ENCODE measurements at places on chromosomes 7 and 10. TPM values are rescaled to one million over a fixed set of nuclear protein-coding genes. Genes with fewer than 3 reads are reported as not detected.

DNA sequence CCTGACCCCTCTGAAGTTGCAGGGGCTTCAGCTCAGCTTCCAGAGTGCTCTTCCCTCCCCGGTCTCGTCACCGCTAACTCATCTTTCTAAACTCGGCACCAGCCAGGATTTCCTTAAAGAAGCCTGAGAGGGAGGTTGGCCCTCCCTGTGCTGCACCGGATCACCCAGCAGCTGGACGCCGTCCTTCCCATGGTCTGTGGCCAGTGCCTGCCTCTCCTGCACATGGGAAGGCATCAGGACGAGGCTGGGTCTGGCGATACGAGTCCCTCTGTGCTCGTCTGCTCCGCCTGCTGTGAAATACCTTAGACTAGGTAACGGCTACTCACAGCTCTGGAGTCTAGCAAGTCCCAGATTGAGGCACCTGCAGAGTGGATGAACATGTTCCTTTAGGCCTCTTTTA, 179.1 kb downstream of the ZMYND11 start:
- H3K27me3 ChIP-seq: no peaks in the 10 kb centered on the region
- no peaks in the 10 kb centered on the region for H3K4me1 ChIP-seq
- no peak for DNase-seq
- no peak overlapping the region for H3K4me3 ChIP-seq
- no peaks in the 10 kb centered on the region for H3K36me3 ChIP-seq
- no peak overlapping the region for H3K27ac ChIP-seq

Gene ITPRID1
- total RNA-seq: not detected

Gene CDK1
- total RNA-seq: 166 TPM

- no peaks in the 10 kb centered on the region for H3K4me1 ChIP-seq
- H3K27ac ChIP-seq: no peak overlapping the region
- DNase-seq: no peak
- no peaks in the 10 kb centered on the region for H3K27me3 ChIP-seq
- no peaks in the 10 kb centered on the region for H3K36me3 ChIP-seq
Measured at GRCh38 chr10:80259405-80259871, 30.0 kb downstream of the MAT1A start.

Gene PTER
- total RNA-seq: 6.6 TPM

Gene GATA3
- 2.6 TPM for total RNA-seq

- no peak within 1 kb of the TSS for H3K27ac ChIP-seq
- peaks cover 5% of the 10 kb centered on the region for H3K36me3 ChIP-seq
- no peaks in the 10 kb centered on the region for H3K27me3 ChIP-seq
- peak; percentile 75 for DNase-seq
Measured at GRCh38 chr7:191981-192649, at the start of gene FAM20C. Gene FAM20C, plus strand, starts transcription at chr7:192571. Its CDS starts 629 bp downstream, at chr7:193200.

- peak overlapping the region; percentile 64 for H3K27ac ChIP-seq
- DNase-seq: peak; percentile 82
- H3K4me1 ChIP-seq: peaks cover 43% of the 10 kb centered on the region
- no peaks in the 10 kb centered on the region for H3K27me3 ChIP-seq
- H3K36me3 ChIP-seq: peaks cover 23% of the 10 kb centered on the region
- H3K4me3 ChIP-seq: peak overlapping the region; percentile 68
Measured at GRCh38 chr10:73744664-73744975, 448 bp downstream of the SEC24C start.

DNA sequence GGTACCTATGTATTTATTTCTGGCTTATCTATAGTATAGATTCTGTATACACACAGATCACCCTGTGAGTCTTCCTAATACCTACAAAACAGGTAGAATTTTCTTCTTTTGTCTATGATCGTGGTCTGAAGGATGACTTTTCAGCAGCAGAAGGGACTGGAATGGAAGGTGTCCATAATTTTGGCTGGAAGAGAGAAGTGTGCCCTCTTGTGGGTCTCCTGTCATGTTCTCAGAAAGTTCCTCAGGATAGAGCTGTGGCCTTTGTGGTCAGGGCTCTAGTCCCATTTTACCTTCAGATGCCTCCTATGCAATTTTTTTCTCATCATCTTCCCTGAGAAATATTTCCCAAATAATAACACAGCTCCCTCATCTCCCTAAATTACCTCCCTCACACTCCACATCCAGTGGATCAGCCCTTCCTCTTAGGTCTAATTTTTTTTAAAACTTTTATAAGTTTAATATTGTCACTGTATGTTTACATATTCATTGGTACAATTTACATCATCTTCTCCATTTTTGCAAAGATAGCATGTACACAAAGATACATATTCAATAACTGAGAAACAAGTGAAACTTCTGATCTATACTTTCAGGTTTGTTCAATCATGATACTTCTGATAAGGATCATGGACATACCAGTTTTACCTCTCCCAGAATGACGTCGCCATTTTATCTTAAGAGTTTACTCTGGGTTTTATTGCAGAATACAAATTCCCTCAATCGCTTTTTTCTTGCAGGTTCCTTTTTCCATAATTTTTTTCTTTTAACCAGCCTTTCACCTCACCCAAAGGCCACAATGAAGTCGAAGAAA, 112.7 kb downstream of the REEP3 start:
- peaks cover 38% of the 10 kb centered on the region for H3K4me1 ChIP-seq
- no peaks in the 10 kb centered on the region for H3K36me3 ChIP-seq
- DNase-seq: peak; percentile 85
- H3K4me3 ChIP-seq: no peak overlapping the region
- peak overlapping the region; percentile 46 for H3K27ac ChIP-seq

- H3K4me1 ChIP-seq: peaks cover 11% of the 10 kb centered on the region
- DNase-seq: peak; percentile 29
Measured at GRCh38 chr10:17961551-17962422, 10.1 kb downstream of the SLC39A12 start.

Gene LIPF
- total RNA-seq: not detected

Gene GNG11
- total RNA-seq: 4.4 TPM

DNA sequence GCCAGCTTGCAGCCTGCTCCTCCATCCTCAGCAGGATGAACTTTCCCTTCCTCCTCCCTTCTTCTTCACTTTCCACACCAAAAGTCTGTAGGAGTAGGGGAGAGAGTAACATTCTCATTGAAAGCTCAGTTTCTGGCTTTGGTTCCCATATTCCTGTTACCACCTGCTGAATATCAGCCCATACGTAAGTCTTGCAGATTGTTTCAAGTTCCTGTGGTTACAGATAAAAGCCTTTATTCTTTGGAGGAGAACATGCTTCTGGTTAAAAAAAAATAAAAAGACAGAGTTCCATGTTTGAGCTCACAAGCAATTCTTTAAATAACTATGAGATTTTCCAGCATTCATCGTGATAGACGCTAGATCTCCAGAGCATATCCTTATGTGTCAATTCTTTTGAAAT, 637.3 kb downstream of the SUGCT start:
- H3K4me3 ChIP-seq: no peak overlapping the region
- DNase-seq: no peak
- H3K36me3 ChIP-seq: no peaks in the 10 kb centered on the region
- H3K27me3 ChIP-seq: no peaks in the 10 kb centered on the region

- no peak overlapping the region for H3K4me3 ChIP-seq
- H3K27me3 ChIP-seq: no peaks in the 10 kb centered on the region
- H3K27ac ChIP-seq: no peak overlapping the region
- H3K36me3 ChIP-seq: peaks cover 50% of the 10 kb centered on the region
Measured at GRCh38 chr10:77842652-77843212, 83.8 kb downstream of the DLG5 start.

Gene IL6
- 110 TPM for total RNA-seq

DNA sequence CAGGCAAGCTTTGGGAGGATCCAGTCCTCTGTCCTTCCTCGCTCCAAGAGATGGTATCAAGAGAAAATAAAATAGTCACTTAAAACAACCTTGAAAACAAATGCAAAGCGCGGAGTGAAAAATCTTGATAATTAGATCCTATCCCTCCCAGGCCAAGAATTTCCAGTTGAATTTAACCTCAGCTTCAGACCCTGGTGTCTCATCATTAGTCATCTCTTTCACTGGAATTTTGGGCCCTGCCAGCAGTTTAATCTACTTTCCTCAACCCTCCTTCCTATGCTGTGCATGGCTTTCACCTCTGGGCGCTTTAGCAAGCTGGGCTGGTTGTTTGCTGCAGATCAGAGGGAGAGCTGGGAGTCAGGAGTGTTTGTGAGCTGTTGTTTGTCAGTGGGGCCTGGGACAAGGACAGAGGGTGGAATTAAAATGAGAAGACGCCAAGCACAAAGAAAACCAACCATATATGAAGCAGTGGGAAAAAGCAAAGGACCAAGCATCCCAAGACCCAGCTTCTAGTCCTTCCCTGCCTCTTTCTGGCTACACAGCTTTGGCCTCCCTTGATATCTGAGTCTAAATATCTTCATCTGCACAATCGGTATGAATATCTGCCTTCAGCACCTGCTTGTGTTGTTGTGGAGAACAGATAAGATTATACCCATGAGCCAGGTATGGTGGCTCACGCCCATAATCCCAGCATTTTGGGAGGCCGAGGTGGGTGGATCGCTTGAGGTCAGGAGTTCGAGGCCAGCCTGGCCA, 13.5 kb downstream of the MYOF start:
- H3K27ac ChIP-seq: peak overlapping the region; percentile 99
- peak; percentile 93 for DNase-seq
- no peaks in the 10 kb centered on the region for H3K27me3 ChIP-seq
- peaks cover 90% of the 10 kb centered on the region for H3K4me1 ChIP-seq

DNA sequence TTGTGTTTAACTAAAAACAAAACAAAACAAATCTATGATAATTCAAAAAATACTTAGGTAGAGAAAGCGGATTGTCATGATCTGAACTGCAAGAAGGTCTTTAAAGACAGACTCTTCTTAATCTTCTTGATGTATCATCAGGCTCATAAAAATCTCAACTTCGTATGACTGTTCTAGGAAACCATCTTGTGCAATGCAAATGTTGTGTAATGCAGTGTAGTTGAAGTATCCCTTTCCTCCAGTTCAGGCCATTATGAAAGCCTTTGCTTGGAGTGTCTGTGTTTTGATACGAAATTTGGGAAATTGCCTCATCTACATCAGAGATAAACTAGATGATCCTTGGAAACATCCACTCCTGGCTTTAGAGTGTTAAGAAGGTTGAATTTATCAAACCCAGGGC, 30.9 kb downstream of the CDK1 start:
- no peaks in the 10 kb centered on the region for H3K27me3 ChIP-seq
- H3K36me3 ChIP-seq: no peaks in the 10 kb centered on the region
- peak; percentile 68 for DNase-seq
- H3K4me1 ChIP-seq: peaks cover 10% of the 10 kb centered on the region
- no peak overlapping the region for H3K4me3 ChIP-seq
- H3K27ac ChIP-seq: no peak overlapping the region

DNA sequence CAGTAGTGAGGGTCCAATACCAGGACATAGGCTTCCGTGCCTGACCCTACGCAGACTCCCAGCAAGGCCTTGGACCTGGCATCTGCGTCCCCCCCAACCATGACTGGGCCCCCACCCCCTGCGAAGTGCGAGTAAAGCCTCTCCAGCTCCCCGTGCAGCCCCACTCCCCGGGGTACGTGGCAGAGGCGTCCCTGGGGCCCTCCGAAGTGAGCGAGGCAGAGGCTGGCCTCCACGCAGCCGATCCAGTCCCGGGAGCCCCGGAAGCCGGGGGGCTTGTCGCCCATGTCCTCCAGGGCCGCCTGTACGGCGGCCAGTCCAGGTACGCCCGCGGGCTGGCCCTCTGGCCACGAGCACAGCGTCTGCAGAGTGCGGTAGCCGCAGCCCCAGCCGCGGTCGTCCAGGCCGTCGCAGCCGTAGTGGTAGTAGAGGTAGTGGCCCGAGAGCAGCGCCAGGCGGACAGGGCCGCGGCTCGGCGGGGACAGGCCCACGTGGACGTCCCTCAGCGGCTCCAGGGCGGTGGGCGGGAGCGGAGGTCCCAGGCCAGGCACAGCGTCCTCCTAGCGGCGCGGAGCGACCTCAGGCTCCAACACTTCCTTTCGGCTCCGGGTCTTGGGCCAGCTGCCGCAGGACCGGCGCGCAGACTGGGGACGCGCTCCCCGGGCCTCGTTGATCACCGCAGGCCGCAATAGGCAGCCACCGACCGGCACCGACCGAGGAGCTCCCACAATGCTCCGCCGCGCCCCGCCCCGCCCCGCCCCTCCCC, at the start of gene UFSP1:
Gene UFSP1 (minus strand): TSS at position 728 of the 763 bp plus-strand sequence. CDS start 444 bp downstream, at position 284.
- H3K4me3 ChIP-seq: peak within 1 kb of the TSS; percentile 81
- H3K4me1 ChIP-seq: peaks cover 37% of the 10 kb centered on the region
- H3K36me3 ChIP-seq: peaks cover 36% of the 10 kb centered on the region
- H3K27ac ChIP-seq: peak within 1 kb of the TSS; percentile 89
- DNase-seq: no peak

- no peak overlapping the region for H3K27ac ChIP-seq
- H3K4me1 ChIP-seq: peaks cover 4% of the 10 kb centered on the region
- no peaks in the 10 kb centered on the region for H3K27me3 ChIP-seq
- no peaks in the 10 kb centered on the region for H3K36me3 ChIP-seq
- peak; percentile 62 for DNase-seq
- no peak overlapping the region for H3K4me3 ChIP-seq
Measured at GRCh38 chr7:124155432-124156022, 122.7 kb upstream of the TMEM229A start.

Gene HOXA6
- total RNA-seq: 6.9 TPM

Gene CPXM2
- total RNA-seq: not detected

Gene MALRD1
- not detected for total RNA-seq

DNA sequence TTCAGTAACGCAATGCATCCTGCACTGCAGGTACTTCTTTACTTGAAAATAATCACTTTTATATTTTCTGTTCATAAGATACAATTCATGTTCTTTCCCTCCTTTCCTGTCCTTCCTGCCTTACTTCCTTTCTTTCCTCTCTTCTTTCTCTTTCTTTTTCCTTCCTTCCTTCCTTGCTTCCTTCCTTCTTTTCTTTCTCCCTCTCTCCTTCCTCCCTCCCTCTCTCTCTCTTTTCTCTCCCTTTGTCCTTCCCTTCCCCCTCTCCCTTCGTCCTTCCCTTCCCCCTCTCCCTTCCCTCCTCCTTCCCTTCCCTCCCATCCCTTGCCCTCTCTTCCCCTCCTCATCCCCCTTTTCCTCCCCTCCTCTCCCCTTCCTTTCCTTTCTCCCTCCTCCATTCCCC, 227.8 kb upstream of the KLF6 start:
- no peak overlapping the region for H3K27ac ChIP-seq
- no peak for DNase-seq
- H3K4me1 ChIP-seq: no peaks in the 10 kb centered on the region
- no peak overlapping the region for H3K4me3 ChIP-seq
- no peaks in the 10 kb centered on the region for H3K27me3 ChIP-seq

- H3K27me3 ChIP-seq: no peaks in the 10 kb centered on the region
- no peak overlapping the region for H3K4me3 ChIP-seq
- no peaks in the 10 kb centered on the region for H3K36me3 ChIP-seq
- H3K27ac ChIP-seq: no peak overlapping the region
- no peak for DNase-seq
Measured at GRCh38 chr10:34151481-34151880, 663.6 kb downstream of the PARD3 start.

Gene PRSS37
- not detected for total RNA-seq
